ENCODE measurements at places on chromosomes 16 and 17. TPM values are rescaled to one million over a fixed set of nuclear protein-coding genes. Genes with fewer than 3 reads are reported as not detected.

Gene APOBR
- 2.0 TPM for total RNA-seq

Gene AGRP
- not detected for total RNA-seq

Gene DHX40
- total RNA-seq = 22.3 TPM

Gene CLEC10A
- 2.1 TPM for total RNA-seq

- DNase-seq = no peak
Observed at GRCh38 chr16:83906683-83907082, 7.8 kb downstream of the MLYCD start.

GRCh38 chr17:39057701-39058206, 90.6 kb upstream of the FBXO47 start:
- no peak for DNase-seq

DNA sequence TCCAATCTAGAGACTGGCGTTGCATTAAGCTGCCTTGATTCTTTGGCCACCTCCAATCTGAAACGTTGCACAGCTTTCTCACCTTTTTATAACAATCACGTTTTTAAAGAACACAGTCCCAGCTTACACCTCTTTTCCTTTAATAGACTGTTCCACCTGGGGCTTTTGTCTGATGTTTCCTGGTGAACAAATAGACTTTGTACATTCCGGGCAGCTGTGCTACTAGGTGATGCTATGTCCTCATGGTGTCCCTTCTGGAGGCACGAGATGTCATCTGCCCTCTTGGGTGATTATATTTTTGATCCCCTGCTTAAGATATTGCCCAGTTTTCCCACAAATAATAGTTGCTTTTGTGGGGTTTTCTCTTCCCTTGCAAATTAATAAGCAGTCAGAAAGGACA, 225.5 kb downstream of the SOX9 start:
- DNase-seq = no peak

DNA sequence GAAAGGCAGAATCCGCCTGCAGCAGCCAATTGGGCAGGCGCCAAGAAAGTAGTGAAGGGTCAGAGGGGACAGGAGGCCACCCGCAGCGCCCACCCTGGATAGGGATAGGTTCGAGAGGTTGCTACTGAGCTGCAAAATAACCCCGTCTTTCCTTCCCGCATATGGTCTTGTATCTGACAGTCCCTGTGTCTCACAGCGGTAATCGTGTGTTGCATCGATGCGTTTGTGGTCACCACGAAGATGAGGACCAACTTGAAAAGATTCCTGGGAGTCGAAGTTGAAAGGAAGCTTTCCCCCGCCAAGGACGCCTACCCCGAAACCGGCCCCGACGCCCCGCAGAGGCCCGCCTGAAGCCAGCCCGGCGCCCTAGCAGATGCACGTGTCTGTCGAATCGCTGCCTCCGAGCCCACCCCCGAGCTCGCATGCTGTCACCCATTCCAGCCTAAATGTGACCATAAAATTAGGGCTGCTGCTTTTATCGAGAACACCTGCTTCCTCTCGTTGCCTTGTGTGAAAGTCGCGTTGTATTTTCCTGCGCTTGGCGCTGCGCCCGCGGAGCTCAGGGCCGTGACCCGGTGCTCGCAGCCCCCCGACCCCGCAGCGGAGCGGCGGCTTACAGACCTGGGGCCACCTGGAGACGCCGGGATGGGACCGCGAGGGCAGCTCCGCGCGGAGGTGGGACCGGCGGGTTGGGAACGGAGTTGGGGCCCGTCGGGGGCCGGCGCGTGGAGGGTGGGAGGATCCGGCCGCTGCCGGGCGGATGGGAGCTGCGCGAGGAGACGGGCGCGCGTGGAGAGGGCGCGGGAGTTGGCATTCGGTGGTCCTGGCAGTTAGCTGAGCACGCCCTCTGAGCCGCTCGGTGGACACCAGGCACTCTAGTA, at the start of gene CMTM2:
Gene CMTM2, plus strand, starts transcription at position 813 of the 881 bp plus-strand sequence. CDS start 145 bp downstream, outside the sequence.
- no peak for DNase-seq

GRCh38 chr17:1976000-1976682, 49.0 kb downstream of the RTN4RL1 start:
- DNase-seq = no peak

DNA sequence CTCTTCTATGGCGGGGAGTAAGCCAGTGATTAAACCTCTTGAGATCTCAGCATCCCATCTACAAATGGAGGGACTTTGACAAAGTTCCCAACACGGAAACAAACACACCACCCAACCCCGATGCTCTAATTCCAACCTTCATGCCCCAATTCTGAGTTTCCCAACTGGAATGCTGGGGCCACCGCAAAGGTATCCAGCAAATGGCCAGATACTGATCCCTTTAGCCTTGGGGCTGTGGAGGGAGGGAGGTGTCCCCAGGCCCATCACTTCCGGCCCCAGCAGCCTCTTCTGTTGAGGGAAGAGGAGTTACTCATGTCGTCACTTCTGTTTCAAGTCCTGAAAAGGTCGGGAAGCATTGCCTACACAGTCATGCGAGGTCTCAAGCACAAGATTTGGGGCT, 154.8 kb upstream of the RPH3AL start:
- no peak for DNase-seq

GRCh38 chr17:64378890-64379354, 11.7 kb downstream of the PECAM1 start:
- DNase-seq = no peak

DNA sequence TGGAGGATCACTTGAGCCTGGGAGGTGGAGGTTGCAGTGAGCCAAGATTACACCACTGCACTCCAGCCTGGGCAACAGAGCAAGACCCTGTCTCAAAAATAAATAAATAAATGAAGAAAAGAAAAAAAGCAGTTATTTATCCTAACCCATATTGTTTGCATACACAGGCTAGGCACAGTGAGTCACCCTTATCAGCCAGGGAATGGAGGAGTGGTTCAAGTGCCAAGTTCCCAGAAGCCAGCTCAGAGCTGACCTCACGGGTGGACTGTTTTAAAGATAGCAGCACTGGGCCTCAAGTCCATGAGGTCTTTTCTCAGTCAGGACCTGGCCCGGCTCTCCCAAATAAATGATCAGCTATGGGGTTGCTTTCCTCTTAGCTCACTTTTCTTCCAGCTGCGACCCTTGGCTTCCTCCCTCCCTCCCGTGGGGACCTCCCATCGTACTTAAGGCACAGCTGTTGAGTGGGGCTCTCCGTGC, 22.6 kb upstream of the MGAT5B start:
- no peak for DNase-seq

GRCh38 chr17:72640415-72641165, 451.9 kb downstream of the SLC39A11 start:
- no peak for DNase-seq

DNA sequence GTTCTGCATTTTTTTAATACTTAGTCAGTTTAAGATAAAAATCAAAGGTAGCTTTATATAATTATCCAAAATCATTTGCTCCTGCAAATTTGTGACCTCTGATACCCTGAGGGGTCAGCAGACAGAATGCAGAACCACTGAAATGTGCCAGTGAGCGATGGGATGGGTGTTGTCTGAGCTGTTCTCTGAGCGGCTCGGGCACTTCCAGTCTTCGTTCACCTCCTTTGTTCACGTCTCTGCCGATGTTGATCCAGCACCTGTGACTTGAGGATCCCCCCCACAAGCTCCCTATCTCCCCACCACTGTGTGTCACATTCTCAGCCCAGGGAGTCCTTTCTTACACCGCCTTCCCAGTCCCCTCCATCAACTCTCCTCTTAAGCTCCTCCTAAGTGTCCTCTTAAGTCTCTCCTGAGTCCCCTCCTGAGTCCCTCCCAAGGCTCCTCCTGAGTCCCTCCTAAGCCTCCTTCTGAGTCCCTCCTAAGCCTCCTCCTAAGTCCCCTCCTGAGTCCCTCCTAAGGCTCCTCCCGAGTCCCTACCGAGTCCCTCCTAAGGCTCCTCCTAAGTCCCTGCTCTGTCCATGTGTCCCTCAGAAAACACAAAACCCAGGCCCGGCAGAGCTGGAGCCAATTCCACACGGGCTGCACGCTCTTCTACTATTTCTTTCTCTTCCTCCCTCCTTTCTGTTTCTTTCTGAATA, 47.5 kb downstream of the RNF213 start:
- no peak for DNase-seq

DNA sequence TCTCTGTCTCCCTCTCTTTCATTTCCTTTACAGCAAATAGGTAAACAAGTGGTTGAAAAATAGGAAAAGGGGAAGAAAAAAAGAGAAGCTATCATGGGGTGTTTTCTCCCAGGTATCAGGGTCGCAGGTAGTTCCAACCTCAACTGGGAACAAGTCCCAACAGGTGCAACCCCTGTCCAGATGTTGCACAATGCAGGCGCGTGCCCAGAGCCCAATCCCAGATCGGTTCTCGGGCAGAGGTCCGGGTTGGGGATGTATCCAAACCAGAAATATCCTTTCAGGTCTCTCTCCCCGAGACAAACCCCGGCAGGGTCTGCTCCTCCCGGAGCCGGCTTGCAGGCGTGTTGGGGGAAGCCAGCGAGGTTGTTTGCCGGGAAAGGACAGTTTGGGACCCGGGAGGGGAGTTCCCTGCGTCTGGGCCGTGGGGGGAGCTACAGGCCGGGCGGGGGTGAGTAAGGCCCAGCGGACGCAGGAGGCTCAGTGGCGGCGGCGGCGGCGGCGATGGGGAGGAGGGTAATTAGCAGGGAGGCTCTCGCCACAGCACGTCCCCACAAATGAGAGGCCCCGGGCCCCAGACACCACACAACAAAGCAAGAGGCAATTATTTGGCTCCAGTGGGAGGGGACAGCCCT, 21.2 kb upstream of the SP6 start:
- DNase-seq = no peak

Measured in dorsolateral prefrontal cortex (tissue), 122 donors.